ENCODE measurements at places on chromosomes 6 and 20.

DNA sequence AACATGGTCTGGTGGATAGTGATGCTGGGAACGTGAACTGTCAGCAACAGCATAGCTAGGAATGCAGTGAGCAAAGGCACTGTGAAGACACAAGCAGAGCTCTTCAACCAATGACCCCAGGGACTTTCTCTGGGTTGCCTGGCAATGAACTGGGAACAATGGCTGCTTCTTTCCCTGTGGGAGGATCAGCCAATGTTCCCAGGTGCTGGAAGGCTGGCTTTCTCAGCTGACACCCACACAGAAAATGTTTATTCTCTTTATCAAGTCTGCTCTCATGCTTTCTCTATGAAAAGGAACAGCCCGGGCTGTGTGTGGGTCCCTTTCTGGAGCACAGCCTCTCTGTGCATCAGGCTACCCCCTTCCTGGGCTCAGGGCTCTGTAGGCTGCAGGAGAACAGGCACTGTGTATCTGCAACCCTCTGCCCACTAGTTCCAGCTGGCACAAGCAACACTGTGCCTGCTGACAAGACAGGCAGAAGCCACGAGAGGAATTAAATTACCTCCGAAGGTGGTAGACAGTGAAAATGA is 54.2 kb downstream of the HFE start:
- DNase-seq = no peak

GRCh38 chr6:11143394-11144371 is 32.2 kb upstream of the ERVFRD-1 start:
- DNase-seq = no peak

DNA sequence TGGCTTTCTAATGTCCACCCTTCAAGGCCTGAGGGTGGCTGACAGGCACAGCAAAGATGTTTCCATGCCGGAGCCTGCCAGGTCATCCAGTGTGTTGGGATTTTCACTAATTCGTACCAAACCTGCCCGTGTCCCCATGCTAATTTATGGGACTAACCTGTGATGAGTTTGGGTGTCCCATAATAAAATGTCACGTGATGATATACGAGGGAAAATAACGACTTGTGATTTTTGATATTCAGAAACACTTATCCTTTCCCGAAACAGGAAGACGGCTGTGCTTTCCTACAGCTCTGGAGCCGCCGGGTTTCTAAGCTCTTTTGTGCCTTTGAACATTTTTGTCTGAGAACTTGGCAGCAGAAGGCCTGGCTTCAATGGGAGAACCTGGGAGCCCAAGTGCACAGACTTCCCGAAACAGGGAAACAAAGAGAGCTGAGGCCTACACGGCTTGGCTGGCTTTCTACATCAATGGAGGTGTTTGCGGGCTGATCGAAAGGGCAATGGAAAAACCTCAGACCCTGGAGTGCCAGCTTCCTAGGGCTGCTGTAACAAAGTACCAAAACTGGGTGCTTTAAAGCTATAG is 171.9 kb upstream of the JARID2 start:
- DNase-seq = no peak

- no peak for DNase-seq
Observed at GRCh38 chr6:148223424-148223842, 119.2 kb upstream of the SASH1 start.

Measured in activated naive CD4-positive, alpha-beta T cell (primary cell).